AG10803 (cell line): ENCODE measurements at places on chromosomes 5 and 9.

GRCh38 chr5:14783691-14784090 lies 87.9 kb downstream of the ANKH start:
- no peak for DNase-seq

GRCh38 chr5:95087816-95088317 lies 197.0 kb downstream of the MCTP1 start:
- peak; percentile 51 for DNase-seq

- no peak for DNase-seq
Observed at GRCh38 chr5:179413711-179414458, 68.6 kb upstream of the ADAMTS2 start.

DNA sequence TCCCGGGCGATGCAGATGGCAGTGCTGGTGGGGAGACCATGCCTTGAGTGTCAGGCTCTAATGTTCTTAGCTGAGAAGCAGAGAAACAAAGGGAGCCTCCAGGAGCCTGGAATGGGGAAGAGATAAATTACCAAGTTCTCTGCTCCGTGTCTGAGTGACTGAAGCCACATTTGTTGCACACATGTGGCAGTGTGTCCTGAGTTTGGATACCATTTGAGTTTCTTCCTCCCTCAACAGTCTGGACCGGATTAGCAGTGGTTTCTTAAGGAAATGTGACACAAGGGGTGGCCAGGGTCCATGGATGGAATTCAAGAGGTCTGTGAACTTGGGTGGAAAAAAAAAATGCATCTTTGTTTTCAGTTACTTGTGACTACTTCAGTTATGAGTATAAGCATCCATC lies 50.7 kb upstream of the GARNL3 start:
- peak; percentile 75 for DNase-seq

DNA sequence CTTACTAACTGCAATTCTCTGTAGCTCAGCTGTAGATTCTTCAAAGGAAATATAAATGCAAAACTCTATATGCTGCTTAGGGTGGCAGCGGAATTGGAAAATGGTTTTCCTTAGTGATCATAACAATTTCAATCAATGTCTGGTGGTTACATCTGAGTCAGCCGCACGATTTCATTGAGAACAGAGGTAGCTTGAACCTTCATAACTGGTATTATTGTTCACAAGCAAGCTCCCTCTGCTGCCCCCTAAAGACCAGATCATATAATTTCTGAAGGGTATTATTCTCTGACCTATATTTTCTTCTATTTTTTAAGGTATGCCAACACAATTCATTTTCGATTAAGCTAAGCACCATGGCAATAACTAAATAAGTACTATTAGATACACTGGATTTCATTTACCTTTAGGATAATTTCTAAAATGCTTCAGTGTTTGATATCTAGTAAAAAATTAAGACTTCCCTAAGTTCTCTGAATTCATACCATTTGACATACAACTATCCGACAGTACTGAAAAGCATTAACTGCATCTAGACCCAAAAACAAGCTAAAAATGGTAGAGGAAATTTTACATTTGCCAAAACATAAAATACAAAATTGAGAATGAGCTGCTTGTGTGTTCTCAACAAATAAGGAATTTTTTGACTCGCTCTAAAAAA lies 181.1 kb upstream of the SPEF2 start:
- peak; percentile 38 for DNase-seq

GRCh38 chr5:55227664-55228430 lies 732 bp upstream of the MCIDAS start:
- DNase-seq = no peak

DNA sequence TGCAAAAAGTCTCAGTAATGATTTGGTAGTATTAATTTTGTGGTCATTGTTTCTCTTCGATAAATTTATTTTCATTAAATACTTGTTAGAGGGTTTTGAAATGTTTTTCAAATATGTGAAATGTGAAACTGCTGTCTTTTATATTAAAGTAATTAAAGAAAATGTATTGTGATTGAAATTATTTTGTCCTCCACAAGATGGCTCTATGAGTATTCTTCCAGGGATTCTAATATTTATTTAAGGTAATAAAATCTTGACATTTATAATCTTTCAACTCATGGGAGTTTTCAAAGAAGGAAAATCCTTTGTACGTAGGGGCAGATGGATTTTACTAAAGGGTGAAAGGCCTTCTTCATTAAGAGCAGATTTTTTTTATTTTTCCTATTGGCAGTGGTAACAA lies 19.3 kb downstream of the ISOC1 start:
- DNase-seq = no peak

GRCh38 chr5:21882074-21882745 lies 970.9 kb downstream of the CDH12 start:
- no peak for DNase-seq

- no peak for DNase-seq
Observed at GRCh38 chr5:106862450-106863193, 808.1 kb downstream of the EFNA5 start.
